Breast epithelium (tissue), 4 donors: ENCODE measurements at places on chromosomes 6 and 20. TPM values are rescaled to one million over a fixed set of nuclear protein-coding genes. Genes with fewer than 3 reads are reported as not detected.

Gene PLTP
- 405 TPM for total RNA-seq

Gene WFDC10B
- not detected for total RNA-seq

Gene GHRH
- total RNA-seq, result not detected

Gene SRMS
- total RNA-seq, result not detected
